ENCODE measurements at places on chromosomes 16 and 17.

- DNase-seq: no peak
Measured at GRCh38 chr16:67531247-67531646, 2.6 kb downstream of the RIPOR1 start.

DNA sequence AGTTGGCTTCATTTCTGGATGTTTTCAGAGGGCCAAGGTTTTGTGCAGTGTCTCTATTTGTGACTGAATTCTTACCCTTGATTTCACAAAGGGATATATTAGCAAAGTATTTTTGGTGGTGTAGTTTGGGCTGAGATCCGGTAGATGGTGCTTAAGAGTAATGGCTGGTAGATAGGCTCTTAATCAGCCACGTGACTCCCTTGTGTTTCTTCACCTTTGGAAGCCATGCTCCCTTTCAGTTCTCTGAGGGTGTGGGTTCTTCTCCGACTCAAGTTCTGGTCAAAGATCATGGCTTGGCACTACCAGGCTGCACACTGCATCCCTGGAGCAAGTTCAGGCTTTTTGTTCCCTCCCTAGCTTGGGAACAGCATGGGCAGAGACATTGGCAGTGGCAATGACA is 887.3 kb downstream of the CDH8 start:
- no peak for DNase-seq

GRCh38 chr17:64328036-64328858 is 62.4 kb downstream of the PECAM1 start:
- DNase-seq: no peak

DNA sequence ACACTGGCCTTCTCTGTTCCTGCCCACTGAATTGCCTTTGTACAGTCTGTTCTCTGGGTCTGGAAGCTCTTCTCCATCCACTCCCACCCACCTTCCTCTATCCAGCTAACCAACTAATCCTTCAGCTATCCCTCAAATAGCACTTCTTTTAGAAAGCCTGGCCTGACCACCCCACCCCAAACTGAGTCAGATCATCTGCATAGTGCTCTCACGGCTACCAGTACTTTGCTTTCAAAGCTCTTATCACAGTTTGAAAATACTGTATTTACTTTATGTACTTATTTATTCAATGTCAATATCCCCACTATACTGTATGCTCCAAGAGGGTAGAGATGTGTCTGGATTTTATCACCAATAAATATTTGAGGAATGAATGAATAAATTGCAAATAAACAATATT is 4.5 kb upstream of the CLDN7 start:
- no peak for DNase-seq

DNA sequence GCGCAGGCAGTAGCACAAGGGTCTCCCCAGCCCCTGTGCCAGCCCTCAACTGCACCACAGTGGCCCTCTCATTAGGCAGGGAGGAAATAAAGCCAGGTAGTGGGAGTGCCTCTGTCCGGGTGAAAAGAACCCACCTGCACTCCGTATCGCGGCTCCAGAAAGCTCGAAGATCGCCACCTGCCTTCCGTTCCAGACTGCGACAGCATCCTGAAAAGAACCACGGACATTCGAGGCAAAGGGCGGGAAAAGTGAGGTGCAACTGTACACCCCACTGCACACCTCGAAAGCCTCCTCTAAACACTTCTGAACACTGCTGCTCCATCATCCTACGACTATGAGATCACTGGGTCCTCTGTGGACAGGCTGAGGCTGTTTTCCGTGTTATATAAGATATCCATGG is 28.7 kb downstream of the IFT140 start:
- DNase-seq: no peak

- DNase-seq: peak; percentile 98
Measured at GRCh38 chr17:927611-928461, 51.7 kb downstream of the NXN start.

GRCh38 chr16:72372087-72373045 is 200.4 kb upstream of the PMFBP1 start:
- DNase-seq: no peak

DNA sequence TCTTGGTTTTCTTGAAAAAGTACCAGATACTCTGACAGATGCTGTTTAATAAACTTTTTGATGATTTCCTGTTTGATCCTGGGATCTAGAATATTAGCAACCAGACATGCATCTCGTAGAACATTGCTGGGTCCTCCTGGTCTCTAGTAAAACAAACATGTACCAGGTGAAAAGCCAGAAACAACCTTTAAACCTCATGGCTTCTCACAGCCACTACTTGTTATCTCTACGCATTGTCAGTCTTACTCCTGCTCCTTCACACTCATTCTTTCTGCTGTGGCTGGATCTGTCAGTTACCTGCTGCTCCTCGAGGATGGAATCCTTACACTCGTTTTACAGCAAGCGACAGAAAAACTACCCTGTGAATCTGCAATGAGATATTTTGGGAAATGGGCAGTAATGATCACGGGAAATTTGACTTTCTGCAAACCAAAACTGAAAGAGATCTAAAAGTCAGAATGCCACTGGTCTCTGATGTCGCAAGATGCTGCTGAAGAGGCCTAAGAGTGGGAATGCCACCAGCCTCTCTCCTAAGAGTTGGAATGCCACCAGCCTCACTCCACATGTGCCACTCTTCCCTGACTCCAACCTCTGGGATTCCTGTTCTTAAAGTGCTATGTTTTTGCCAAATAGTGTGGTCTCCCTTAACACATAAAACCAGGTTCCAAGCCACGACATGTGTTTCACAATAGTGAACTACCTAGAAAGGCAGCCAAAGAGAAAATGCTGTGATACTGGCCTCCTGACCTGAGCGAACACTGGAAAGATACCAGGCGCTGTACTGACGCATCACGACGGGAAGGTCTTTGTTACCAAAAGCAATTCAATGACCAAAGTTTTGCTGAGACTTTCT is 86.3 kb downstream of the VPS53 start:
- peak; percentile 9 for DNase-seq

GRCh38 chr17:82881900-82882714 is 42.3 kb upstream of the ZNF750 start:
- DNase-seq: no peak

GRCh38 chr17:1153795-1154546 is 25.8 kb downstream of the ABR start:
- peak; percentile 86 for DNase-seq

DNA sequence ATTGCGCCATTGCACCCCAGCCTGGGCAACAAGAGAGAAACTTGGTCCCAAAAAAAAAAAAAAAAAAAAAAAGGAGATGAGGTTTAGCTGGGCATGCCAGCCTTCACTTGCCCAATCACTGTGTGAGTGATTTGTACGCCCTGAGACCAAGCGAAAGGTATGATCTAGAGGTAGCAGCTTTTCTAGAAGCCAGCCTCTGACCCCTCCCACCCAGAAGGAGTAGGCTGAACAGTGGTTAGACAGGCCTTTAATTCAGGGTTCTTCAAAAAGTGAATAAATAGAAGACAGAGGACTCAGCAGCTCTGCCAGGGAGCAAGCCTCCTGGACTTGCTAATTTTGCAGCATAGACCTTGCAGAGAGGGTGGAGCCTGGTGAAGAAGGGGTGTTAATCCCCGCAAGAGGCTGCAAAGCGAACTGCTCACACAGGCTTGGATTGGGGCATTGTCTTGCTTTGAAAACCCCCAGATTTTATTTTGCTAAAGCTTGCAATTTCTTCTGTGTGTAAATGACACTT is 7.1 kb upstream of the CYTH1 start:
- DNase-seq: no peak

DNA sequence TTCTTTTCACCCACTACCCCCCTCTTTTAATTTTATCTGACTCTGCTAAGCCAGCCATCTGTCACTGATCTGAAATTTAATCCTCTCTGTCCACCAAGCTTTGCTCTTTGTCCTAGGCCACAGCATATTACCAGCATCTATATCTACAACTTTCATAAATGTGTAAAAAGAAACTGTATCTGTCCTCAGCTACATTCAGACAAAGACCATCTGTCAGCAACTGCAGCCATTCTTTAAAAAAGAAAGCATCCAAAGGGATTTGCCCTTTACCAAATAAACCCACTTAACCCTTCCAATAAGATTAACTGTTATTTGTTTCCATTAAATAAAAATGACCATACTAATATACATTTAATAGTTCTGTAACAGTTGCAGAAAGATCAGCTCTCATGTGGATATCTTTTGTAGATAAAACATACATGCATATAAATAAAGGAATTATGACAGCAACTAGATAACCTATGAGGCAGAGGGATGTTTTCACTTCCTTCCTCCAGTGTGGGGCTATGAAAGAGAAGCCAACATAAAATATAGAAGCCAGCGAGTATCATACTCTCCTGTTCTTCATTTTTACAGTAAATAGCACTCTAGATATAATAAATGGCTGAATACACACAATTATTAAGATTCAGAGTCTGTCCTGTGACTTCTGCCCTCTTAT is 602.5 kb upstream of the SALL1 start:
- DNase-seq: no peak

DNA sequence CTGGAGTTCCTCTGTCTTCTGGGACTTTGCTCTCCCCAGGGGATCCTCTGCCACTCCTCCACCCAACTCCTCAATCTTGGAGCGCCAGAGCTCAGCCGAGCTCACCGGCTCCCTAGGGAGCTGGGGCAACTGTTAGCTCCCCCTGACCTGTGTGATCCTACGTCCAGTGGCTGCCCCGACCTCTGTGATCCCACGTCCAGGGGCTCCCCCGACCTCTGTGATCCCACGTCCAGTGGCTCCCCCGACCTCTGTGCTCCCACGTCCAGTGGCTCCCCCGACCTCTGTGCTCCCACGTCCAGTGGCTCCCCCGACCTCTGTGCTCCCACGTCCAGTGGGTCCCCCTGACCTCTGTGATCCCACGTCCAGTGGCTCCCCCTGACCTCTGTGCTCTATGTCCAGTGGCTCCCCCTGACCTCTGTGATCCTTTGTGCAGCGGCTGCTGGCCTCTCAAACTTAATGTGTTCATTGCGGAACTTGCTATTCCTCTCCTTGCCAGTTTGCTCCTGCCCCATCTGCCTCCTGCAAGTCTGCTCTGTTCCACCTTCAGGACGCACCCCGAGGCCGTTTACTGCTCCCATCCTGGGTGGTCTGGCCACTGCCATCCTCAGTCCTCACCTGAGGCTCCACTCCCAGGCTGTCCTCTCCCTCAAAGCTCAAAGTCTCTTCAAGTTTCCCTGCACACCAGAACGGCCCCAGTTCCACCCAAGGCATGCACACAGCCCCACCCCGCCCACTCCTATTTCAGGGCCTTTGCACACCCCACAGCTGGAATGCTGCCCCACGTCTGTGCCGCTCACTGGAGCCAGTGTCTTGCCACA is 2.8 kb downstream of the VPS9D1 start:
- no peak for DNase-seq

DNA sequence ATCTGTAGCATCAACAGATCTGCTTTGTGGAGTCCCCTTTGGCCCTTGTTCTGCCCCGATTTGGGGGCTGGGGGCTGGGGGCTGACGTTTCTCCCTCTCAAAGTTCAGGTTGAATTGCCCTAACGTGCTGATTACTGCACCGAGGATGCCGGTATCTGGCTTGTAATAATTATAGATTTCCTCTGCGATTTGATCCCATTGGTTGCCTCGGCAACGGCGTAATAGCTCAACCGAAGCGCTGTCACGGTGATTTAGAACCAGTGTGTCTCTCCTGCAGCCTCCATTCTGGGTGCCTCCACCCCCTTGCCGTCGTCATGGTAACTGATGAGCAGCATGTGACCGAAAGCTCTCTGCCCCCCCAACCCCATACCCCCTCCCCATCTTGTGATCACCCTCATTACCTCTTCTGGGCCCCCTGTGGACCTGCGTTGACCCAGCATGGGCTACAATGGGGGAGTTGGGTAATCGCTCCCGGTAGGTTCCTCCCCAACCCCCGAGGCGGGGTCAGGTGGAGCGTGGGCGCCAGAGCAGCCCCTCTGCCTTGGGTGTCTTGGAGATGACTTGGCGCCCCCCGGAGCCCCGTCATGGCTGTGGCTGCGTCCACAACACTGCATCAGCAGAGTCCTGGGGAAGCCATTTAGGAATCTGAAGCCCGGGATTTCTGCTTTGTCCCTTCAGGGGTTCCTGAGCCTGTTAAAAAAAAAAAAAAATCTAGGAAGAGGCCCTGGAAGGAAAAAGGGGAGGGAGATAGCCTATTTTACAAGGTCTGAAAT is 38.4 kb downstream of the ABAT start:
- DNase-seq: no peak

GRCh38 chr17:77666462-77666861 is 292.0 kb upstream of the TNRC6C start:
- DNase-seq: no peak

DNA sequence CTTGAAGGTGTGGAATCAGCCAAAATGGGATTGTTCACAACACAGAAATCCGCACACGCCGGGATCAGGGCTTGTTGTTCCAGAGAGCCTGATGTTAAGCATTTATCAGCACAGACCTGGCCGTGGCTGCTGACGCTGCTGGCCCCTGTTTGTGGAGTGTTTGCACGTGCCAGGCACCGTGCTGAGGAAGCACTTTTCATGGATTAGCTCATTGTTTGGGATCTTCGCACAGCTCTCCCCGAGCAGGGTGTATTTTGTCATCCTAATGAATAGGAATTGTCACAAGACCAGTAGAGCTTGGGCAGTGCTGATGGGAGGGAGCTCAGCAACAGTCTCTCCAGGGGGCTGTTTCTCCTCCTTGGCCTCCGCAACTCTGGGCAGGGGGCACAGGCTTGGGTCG is 160.4 kb upstream of the PLCG2 start:
- no peak for DNase-seq

GRCh38 chr17:41710472-41711090 is 1.6 kb upstream of the GAST start:
- peak; percentile 54 for DNase-seq

DNA sequence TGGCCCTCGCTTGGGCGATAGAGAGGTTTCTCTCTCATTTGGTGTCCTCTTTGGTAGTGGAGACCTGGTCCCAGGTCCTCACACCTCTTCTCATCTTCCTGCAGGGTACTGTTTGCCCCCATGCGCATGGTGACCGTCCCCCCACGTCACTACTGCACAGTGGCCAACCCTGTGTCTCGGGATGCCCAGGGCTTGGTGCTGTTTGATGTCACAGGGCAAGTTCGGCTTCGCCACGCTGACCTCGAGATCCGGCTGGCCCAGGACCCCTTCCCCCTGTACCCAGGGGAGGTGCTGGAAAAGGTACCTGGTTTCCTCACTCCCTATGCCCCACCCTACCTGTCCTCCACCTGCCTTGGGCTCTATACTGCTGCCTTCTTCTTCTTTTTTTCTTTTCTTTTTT is 10.5 kb downstream of the MVP start:
- no peak for DNase-seq

GRCh38 chr17:57324631-57325030 is 68.3 kb downstream of the MSI2 start:
- no peak for DNase-seq

DNA sequence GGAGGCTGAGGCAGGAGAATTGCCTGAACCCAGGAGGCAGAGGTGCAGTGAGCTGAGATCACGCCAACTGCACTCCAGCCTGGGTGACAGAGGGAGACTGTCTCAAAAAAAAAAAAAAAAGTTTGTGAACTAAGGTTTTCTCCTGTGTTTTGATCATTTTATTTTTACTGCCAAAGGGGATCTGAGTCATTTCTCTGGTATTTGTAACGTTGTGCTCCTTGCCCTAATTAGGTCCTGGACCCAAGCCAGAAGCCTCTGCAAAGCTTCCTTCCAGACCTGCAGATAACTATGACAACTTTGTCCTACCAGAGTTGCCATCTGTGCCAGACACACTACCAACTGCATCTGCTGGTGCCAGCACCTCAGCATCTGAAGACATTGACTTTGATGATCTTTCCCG is 32.1 kb downstream of the IST1 start:
- peak; percentile 93 for DNase-seq

DNA sequence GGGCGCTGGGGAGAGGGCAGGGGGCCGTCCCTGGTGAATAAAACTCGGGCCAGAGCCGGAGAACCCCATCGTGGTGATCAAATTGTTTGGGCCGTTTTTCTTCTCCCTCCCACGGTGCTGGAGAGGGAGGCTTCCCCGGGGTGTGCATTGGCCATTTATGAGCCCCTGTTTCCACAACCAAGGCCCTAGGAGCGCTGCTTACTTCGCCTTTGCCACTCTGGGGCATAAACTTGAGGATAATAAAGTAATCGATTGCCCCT is 544 bp downstream of the CCP110 start:
- DNase-seq: no peak
